ENCODE measurements at places on chromosomes 12 and 14. TPM values are rescaled to one million over a fixed set of nuclear protein-coding genes. Genes with fewer than 3 reads are reported as not detected.

Gene TMPRSS12
- total RNA-seq: not detected

Gene ERBB3
- 21.4 TPM for total RNA-seq

Gene TOMM20L
- not detected for total RNA-seq

Gene PCED1B
- total RNA-seq: 8.8 TPM

Gene LMO3
- 228 TPM for total RNA-seq

Gene NPFF
- not detected for total RNA-seq

- no peak for DNase-seq
Measured at GRCh38 chr12:12209043-12209442, 57.8 kb downstream of the LRP6 start.

- DNase-seq: no peak
Measured at GRCh38 chr14:64812412-64812811, 67.3 kb downstream of the SPTB start.

DNA sequence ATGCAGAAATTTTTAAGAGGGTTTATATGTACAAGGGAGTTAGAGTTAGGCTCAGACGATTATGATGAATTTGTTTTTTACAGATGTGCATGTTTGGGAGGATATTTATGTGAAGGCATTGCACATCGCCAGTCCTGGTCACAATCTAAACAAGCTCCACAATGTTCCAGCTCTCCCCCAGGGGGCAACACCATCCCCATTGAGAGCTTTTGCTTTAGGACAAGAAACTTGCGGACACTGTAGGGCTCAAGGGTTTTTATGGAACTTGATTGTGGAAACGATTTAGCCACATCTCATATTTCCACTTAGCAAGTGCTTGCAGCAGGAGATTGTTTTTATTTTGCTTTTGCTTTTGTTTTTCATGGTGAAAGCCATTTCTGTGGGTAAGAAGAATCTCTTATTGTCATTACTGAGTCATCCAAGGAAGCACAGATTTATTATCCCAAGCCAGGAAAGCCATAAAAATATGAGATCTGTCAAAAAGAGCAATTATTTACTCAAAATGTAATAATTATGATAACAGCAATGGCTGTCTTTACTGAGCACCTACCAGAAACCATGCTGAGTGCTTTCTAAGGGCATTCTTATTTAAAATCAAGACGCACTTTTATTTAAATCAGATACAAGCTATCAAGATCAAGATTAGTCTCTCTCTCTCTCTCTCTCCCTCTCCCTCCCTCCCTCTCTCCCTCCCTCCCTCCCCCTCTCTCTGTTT is 276.7 kb upstream of the SRRM4 start:
- DNase-seq: no peak

GRCh38 chr14:102901633-102902032 is 20.8 kb upstream of the AMN start:
- no peak for DNase-seq

DNA sequence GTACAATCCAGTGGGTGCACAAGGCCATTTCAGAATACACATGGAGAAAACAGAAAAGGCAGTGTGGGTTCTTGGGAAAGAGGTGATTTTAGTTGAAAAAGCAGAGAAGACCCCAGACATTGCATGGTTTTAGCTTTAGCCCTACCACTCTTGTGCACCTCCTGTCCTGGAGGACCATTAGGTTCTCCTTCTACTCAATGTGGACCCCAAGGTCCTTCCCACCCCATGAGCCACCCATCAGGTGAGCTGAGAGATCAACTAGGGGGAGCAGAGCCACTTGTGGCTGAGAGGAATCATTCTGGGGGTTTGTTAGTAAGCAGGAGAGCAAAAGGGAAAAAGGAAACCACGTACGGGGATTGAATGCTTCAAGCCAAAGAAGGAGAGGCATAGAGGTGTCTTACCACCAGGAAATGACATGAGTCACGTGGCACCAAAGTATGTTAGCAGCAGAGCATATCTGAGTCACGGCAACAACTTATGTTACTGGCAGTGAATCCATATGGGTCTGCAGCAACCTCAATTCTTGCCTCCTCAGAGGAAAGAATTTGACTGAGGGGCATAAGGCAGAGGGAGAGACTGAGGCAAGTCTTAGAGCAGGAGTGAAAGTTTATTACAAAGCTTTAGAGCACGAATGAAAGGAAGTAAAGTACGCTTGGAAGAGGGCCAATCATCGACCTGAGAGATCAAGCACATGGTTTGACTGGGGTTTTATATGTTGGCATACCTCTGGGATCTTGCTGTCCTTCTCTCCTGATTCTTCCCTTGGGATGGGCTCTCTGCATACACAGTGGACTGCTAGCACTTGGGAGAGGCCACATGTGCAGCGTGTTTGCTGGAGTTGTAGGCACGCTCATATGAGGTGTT is 73.9 kb downstream of the HSD17B6 start:
- no peak for DNase-seq

DNA sequence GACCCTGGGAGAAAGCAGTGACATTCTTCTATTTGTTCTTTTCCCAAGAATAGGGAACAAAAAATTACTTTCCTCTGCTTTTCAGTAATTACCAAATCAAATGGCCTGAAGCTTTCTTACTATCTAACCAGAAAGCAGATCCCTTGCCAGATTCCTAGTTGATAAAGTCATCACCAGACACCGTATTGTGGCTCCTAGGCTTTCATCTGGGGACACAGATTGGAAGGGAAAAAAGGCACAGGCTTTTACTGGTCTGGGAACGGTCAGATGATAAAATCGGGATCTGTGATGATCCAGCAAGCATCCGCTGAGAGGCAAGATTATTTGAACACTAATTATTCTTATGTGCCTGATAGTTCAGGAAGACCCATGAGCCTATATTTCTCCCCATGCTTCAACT is 79.1 kb upstream of the BCL2L14 start:
- DNase-seq: no peak

DNA sequence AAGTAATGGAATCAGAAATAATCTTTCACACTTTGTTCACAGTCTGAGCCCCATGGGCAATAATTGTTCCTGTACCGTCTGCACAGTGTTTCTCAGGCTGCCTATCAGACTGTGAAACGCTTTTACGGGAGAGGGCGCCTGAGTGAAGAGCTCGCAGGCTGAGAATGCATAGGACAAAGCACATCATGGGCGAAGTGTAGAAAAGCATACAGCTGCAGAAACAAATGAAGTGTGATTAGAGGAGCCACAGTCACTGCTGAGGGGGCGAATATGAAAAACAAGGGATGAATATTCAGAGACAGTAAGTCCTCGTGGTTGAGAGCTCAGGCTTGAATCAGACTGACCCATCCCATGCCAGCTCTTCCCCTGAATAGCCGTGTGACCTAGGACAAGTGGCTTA is 438.4 kb upstream of the DCN start:
- DNase-seq: no peak

DNA sequence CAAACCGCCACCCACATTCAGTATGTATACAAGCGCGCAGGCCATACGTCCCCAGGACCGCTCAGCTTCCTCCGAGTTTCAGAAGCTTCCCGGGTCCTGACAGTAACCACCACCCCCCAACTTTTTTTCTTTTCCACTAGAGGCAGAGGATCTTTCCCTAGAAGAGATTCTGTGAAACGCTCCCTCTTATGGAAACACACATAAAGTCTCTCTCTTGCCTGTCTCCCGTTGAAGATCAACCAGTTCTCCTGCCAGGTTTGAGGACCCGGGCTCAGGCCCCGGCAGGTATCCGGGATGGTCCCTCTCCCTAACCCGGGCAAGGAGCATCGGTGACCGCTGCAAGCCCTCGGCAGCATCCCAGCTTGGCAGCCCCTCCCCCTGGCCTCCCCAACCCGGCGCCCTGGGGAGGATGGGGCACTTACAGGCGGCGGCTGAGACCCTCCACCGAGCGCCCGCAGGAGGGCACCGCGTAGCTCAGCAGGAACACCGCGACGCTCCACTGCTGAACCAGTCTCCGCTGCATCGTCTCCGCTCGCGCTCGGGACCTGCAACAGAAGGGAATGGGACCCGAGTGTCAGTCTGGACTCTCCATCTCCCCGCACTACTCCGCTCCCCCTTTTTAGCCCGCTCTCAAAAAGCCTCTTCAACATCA is 3.4 kb downstream of the PTHLH start:
- peak; percentile 65 for DNase-seq

DNA sequence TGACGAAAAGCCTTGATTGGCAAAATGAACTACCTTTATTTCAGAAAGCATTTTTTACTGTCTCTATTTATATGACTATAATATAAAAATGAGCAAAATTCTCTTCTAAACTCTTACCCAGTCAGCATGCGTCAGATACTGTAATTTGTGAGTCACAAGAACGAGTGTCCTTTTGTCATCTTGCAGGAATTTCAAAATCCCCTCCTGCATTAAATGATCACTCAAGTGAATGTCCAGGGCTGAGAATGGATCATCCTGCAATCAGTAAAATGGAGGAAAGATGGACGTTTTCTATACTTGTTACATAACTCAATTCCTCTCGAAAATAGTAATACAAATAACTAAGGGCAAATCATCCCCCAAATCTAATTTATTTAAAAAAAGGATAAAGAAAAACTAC is 77.7 kb upstream of the KCNJ8 start:
- no peak for DNase-seq

- DNase-seq: no peak
Measured at GRCh38 chr14:103859416-103860202, 12.2 kb upstream of the PPP1R13B start.

DNA sequence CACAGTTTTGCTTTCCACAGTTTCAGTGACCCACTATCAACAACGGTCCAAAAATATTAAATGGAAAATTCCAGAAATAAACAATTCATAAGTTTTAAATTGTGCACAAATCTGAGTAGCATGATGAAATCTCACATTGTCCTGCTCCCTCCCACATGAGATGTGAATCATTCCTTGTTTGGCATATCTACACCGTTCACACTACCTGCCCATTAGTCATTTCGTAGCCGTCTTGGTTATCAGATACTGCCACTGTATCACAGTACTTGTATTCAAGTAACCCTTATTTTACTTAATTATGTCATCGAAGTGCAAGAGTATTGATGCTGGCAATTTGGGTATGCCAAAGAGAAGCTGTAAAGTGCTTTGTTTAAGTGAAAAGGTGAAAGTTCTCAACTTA is 145.3 kb downstream of the SLC5A8 start:
- no peak for DNase-seq

DNA sequence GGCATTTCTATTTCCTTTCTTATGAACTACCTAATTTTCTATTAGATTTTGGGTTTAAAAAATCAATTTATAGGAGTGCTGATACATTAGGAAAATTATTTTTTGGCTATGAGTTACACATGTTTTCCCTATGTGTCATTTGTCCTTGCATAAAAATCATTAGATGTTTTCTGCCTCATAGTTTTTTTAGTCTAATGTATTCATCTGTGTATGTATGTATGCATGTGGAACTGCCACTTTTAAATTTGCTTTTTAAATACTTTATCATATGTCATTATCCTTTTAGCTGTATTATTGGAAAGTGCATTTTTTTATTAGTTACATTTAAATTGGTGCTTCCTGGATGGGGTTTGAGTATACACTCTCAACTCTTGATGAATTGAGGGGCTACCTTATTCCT is 78.7 kb upstream of the CEP83 start:
- DNase-seq: no peak

- no peak for DNase-seq
Measured at GRCh38 chr12:102916252-102917025, 605 bp downstream of the PAH start.

GRCh38 chr14:53174918-53175317 is 21.8 kb upstream of the DDHD1 start:
- DNase-seq: no peak

DNA sequence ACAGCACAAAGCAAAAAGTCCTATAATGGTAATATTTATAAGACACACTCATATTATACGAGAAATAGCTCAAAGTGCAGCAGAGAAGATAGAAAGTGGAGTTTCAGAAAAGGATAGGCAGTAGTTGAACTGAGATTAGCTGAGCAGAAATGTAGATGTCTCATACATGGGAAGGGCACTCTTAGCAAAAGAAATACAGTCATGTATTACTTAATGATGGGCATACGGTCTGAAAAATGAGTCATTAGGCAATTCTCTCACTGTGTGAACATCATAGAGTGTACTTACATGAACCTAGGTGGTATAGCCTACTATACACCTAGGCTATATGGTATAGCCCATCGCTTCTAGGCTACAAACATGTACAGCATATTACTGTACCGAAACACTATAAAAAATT is 671.3 kb downstream of the RPS29 start:
- DNase-seq: no peak

Measured in sigmoid colon (tissue), 7 donors.